ENCODE measurements at places on chromosomes 1 and 21. TPM values are rescaled to one million over a fixed set of nuclear protein-coding genes. Genes with fewer than 3 reads are reported as not detected.

IL12RB2 gene
- not detected for total RNA-seq

HEYL gene
- 0.19 TPM for total RNA-seq

CRP gene
- not detected for total RNA-seq

MACO1 gene
- total RNA-seq: 15.0 TPM

ANKRD45 gene
- 0.28 TPM for total RNA-seq

C1orf94 gene
- total RNA-seq: not detected

Data from regular cardiac myocyte (primary cell).